GM13976 (cell line): ENCODE measurements at places on chromosomes 12 and 14.

DNA sequence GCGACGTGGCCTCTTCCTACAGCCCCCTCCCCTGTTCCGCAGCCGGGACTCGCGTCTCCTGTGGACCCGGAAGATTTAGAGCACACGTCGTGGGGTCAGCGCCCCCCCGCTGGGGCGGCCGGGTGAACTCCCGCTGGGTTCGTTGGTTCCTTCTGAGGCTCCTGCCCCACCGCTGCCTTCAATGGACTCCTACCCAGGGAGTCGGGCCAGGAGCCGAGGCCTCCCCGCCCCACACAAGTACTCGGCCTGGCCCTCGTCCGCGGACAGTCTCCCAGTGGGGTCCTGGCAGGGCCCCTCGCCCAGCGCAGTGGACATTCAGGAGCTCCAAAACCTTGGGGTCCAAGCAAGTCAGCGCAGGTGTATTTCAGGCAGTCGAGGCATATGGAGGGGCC, 1.2 kb downstream of the MMP17 start:
- no peak for DNase-seq

- DNase-seq: no peak
Observed at GRCh38 chr14:23447361-23448350, 12.2 kb upstream of the MYH7 start.

DNA sequence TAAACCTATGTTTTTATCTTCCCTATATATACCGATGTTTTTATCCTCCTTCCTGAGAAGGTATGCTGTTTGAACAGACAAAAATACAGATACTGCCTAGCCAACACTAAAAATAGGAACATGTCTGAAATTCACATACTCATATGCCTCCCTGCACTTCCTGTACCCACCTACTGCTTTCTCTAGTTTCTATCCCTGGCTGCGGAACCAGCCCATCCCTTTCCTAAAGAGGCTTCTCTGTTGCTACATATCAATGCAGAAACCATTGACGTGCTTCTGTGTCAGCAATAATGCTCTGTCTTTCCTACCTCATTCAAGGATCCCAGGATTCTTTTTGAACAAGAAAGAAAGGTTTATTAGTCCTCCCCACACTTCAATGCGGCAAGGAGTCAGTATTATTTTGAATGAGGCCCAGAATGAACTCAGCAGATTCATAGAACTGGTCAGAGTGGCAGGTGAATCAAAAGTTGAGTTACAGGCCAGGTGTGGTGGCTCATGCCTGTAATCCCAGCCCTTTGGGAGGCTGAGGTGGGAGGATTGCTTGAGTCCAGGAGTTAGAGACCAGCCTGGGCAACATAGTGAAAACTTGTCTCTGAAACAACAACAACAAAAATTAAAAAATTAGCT, 67.8 kb upstream of the NAP1L1 start:
- DNase-seq: peak; percentile 59

DNA sequence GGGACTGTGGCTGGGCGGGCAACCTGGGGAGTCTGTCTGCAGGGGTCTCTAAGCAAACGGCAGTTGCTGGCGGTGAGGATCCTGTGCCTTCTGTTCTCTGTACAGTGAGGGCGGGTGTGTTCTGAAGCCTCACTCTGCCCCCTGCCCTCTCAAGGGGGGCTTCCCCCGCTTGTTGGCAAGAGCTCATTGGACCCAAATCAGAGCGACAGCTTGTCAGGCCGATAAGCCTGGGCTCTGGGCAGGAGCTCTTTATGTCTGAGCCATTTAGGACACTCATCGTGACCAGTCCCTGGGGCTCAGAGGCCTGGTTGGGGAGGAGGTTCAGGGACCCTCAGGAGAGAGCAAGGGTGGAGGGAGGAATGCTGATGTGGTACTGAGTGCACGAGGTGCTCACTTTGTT, 136.0 kb downstream of the TSPAN9 start:
- no peak for DNase-seq

DNA sequence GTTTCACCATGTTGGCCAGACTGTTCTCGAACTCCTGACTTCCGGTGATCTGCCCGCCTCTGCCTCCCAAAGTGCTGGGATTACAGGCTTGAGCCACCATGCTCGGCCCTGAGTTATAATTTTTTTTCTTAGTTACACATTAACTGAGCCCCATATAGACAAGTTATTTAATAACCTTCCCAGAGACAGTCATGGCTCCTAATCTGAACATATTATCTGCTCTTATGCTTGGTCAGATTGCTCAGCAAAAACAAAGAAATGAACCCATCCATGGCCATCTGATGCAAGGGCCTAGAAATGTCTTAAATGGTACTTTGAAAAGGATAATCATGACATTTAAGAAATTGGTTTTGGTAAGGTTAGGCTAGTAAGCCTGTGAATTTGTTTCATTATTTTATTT, 13.0 kb downstream of the SAMD15 start:
- no peak for DNase-seq

DNA sequence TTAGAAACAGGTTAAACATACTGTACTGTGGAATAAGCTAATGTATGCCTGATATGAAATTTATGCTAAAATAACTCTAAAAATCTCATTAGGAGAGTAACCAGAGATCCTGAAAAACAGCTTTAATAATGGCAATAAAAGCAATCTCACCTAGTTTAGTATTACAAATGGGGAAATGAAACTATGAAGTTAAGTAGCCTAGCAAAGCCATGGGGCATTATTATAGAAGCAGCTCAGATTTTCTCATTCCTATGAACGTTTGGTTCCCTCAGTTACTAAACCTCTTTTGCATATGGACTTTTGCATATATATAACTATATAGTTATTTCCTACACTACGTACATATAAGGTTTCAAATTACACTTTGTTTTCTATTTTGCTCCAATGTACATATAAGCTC, 25.0 kb upstream of the APPL2 start:
- DNase-seq: no peak

GRCh38 chr12:62760779-62761178, 174.2 kb downstream of the PPM1H start:
- DNase-seq: no peak

GRCh38 chr14:45970621-45971020, 681.0 kb downstream of the RPL10L start:
- DNase-seq: no peak

DNA sequence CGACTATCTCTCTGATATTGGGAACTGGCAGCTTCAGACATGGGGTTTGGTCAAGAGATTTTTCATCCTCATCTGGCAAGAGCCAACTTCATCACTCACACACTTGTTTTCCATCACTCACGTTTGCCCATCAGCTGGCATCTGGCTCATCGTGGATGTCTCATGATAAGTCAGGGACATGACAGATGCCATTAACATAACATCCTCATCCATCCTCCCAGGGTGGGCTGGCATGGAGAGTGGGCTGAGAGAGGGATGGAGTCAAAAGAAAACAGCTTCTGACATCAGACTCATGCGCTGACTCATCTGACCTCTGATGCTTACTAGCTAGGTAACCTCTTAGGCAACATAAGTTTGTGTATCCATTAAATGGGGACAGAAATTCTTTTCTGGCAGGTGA, 1.8 kb upstream of the VSX2 start:
- no peak for DNase-seq

DNA sequence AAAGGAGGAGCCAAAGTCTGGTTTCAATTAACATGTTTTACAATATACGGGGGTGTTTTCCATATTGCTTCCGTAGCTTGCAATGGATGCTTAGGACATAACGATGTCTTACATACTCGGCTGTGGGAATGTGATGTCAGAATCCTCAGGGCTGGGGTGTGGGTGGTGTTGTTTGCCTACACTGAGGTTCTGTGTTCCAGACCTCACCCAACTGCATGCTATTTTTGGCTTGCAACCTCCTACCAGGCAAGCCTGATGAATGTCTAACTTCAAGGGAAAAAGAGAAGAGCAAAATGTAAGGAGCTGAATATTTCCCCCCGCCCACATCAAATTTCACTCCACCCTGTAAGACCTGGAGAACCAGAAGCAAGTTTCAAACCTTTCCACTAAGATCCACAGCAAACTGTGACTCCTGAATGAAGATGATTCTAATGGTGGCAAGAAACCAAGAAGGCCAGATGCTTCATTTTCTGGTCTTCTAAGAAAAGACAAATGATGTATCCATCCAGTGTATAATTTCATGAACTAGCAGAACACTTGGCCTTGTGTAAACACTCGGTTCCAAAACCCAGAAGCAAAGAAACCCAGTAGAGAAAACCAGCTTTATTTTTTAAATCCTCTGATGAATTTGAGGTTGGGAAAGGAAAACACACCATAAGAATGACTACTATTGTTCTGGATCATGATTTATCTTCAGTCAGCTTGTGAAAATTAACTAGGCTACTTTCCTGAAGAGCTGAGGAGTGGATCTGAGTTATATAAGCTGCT, 227.9 kb downstream of the DACT1 start:
- no peak for DNase-seq

DNA sequence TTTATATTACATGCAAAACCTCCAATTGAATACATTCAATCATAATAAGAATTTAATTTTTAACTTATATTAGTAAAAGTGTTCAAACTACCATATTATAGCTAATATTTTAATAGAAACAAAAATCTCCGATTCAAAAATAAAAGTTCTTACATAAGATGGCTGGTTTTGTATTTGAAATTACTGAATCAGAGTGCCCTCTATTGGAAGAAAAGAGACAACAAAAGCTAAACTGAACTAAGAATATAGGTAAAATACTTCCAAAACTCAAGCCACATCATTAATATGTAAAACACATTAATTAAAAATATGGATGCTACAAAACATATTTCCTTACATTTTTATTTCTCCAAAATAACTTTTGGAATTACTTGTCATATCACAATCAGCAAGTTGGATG, 120.3 kb downstream of the GARIN6 start:
- no peak for DNase-seq

GRCh38 chr14:94364037-94364436, 24.4 kb downstream of the SERPINA1 start:
- DNase-seq: no peak

GRCh38 chr12:104455578-104456416, 951 bp upstream of the CHST11 start:
- no peak for DNase-seq

DNA sequence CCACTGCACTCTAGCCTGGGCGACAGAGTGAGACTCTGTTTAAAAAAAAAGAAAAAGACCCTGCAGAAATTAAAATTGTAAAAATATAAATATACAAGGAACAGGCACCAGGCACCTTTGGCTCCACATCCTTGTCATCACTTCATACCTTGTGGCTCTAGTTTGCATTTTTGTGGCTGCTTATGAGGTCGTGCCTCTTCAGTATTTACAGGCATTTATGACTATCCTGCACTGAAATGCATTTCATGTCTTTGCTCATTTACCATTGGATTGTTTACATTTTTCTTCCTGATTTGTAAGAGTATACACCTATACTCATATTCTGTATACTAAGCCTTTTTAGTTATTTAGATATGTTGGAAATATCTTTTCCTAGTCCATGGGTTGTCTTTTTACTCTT, 20.1 kb downstream of the BICD1 start:
- DNase-seq: no peak

- no peak for DNase-seq
Observed at GRCh38 chr12:111171345-111171744, 197.6 kb downstream of the PHETA1 start.

- DNase-seq: peak; percentile 17
Observed at GRCh38 chr12:28191051-28192048, 1.1 kb downstream of the CCDC91 start.

GRCh38 chr12:26251600-26251999, 56.2 kb downstream of the SSPN start:
- DNase-seq: no peak

DNA sequence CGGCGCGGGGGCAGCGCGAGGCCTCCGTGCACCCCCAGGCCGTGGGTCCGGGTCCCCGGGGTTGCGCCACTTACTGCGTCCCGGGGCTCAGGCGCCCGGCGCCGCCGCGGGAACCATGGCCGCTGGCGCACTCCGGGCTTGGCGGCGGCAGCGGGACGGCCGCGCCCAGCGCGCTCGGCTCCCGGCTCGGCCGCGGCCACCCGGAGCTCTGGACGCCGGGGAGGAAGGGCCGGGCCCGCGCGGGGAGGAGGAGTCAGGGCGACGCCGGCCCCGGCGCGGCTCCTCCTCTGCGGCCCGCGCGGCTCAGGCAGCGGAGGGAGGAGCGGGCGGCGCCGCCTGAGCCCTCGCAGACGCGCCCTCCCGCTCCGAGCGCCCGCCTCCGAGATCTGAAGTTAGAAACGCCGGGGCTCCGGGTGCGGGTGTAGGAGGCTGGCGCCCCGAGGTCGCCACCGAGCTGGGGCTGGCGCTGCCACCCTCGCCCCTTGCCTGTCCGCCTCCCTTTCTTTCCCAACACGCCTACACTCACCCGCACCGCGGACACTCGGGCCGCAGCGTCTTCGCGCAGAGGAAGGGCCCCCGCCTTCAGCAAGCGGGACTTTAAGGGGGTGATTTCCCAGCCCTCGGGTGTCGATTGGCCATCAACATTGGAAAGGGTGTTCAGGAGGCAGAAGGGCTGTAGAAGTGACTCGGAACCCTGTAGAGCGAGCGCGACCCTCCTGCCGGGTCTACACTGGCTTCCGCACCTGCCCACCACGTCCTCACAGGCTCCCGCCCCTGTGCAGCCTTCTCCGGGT, at the start of gene NIN:
TSS of gene NIN (minus strand) at position 231 of the 794 bp plus-strand sequence. CDS start 9,106 bp downstream, outside the sequence.
- DNase-seq: peak; percentile 89

DNA sequence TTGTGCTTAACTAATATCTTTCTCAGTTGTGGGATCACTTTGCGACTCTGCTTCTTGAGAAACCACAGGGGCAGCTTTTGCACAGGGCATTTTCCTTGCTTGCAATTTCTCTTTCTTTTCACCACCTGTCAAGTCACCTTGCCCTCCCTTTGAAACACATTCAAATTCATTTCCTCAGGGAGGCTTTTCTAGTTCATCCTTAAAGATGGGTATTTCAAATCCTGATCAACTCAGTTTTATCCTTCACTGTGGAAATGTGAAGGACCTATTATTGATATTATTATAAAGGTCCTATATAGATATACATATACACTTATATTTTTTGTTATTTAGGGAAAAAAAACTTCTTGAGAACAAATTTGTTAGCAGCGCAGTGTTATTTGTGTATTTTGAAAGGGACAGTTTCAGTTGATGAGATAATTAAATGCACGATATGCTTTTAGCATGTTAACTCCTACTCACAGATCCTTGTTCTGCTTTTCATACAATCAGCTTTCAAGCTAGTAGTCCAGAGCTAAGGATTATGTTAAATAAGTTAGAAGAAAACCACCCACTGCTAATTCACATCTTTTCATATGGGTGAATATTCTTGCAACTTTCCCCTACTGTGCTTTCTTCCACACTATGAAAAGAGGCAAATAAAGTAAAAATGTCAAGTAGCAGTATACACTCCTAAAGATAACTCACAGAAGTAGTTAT, 501.4 kb upstream of the RGS6 start:
- no peak for DNase-seq

- no peak for DNase-seq
Observed at GRCh38 chr14:61603736-61604135, 91.6 kb upstream of the HIF1A start.
